ENCODE measurements at places on chromosomes 7 and 10.

DNA sequence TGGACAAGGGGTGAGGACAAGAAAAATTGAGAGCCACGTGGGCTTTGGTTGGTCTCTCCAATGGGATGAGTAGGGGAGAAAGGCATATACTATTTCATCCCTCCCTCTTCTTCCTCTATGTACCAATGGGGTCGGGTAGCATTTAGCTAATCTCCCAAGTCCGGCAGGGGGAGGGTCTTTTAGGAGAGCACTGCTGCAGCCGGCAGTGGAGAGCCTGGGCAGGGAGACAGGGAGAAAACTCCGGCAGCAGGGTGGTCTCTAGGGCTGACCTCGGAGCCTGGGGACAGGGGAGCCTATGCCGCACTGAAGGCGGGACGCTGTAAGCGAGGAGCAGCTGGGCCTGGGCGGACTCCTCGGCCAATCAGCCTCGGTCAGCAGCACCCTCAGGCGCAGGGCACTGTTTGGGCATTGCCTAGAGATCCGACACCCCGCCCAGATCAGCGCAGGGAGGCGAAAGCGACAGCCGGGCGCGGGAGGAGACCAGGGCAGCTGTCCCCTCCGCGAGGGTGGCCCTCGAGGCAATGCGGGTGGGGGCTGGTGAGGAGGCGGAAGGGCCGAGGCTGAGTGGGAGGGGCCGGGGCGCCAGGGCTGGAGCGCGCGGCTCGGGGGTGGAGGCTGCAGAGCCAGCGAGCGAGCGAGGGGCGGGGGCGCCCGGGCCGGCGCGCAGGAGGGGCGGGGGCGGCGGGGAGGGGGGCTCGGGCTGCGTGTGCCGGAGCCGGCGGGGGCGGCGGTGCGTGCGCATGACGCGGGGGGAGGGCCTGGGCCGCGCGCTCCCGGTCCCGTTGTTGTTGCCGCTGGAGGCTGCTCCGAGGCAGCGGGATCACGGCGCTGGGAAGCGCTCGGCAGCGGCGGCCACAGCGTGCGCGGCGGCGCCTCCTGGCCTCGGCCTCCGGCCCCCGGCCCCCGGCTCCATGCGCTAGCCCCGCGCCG is at the start of gene AGAP3:
AGAP3 (plus strand) TSS at position 785 of the 930 bp plus-strand sequence. CDS start 267 bp downstream, outside the sequence.
- peak; percentile 93 for DNase-seq

GRCh38 chr7:93284908-93285307 is 52.7 kb downstream of the VPS50 start:
- no peak for DNase-seq

GRCh38 chr7:5214641-5215040 is 24.6 kb downstream of the WIPI2 start:
- no peak for DNase-seq

DNA sequence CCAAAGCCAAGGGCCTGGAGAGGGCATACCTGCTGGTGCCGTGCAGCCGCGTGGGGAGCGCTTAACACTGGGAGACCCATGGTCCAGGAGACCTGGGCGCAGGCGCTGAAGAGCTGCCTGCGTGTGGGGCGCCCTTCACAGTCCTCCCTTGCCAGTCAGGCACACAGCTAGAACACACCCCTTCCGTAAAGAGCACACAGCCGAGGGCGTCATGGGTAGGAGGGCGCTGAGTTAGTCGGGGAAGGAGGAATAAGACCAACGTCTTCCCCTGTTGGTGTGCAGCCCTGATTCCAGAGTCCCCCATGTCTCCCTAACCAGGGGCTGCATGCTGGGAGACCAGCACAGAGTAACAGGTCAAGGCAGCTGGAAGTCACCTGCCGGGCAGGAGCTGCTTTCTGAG is 273.9 kb downstream of the USP6NL start:
- DNase-seq: no peak

- DNase-seq: no peak
Measured at GRCh38 chr7:133662830-133663229, 410.0 kb downstream of the EXOC4 start.

DNA sequence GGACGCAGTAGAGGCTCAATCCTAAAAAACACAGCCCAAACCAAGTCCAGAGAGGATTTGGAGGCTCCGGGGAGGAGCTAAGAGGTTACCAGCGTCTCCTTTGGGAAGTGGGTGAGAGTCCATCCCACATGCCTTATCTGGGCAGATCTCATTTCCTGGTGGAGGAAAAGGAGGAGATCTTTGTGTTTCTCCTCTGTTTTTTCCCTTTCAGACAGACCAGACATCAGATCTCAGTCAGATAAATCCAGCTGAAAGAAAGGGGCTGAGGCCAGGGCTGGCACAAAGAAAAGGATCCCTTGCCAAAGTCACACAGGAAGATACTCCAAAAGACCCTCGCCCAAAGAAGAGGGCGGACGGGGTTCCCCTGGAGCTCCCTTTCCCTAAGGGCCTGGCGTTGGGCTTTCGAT is 58.3 kb upstream of the COMTD1 start:
- DNase-seq: no peak

- no peak for DNase-seq
Measured at GRCh38 chr7:148914208-148914777, 30.2 kb upstream of the EZH2 start.

GRCh38 chr7:68770649-68771048 is 827.6 kb upstream of the AUTS2 start:
- no peak for DNase-seq

- no peak for DNase-seq
Measured at GRCh38 chr10:27252267-27253000, 11.8 kb upstream of the ACBD5 start.

DNA sequence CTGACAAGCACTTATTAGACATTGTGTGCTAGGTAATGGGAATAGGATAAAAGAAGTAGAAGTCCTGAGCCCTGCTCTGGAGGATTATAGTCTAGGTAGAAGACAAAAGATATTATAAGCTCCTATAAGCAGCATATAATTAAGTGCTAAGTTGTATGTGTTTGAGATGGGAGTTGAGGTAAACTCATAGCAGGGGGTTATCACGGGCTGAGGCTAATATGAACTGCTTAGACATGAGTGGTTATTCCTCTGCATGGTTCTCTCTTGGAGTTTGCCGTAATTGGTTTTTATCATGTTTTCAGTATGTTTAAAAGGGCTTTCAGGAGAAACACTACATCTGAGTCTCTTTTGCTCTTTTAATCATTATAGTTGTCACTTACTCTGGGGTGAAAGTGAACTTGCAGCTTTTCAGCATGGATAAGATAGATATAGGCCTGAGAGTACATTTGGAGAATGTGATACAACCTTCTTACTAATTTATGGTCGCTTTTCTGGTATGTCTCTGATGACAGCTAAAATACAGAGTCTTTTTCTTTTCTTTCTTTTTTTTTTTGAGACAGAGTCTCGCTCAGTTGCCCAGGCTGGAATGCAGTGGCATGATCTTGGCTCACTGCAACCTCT is 39.0 kb downstream of the SMNDC1 start:
- DNase-seq: no peak

- no peak for DNase-seq
Measured at GRCh38 chr7:2628891-2629290, 2.9 kb upstream of the TTYH3 start.

GRCh38 chr10:32105782-32106382 is 49.7 kb upstream of the KIF5B start:
- no peak for DNase-seq

- no peak for DNase-seq
Measured at GRCh38 chr10:43078175-43078985, 1.5 kb downstream of the RET start.

GRCh38 chr10:128664729-128665128 is 538.5 kb upstream of the MKI67 start:
- no peak for DNase-seq

GRCh38 chr10:30842185-30842584 is 189.5 kb downstream of the ZNF438 start:
- DNase-seq: no peak

DNA sequence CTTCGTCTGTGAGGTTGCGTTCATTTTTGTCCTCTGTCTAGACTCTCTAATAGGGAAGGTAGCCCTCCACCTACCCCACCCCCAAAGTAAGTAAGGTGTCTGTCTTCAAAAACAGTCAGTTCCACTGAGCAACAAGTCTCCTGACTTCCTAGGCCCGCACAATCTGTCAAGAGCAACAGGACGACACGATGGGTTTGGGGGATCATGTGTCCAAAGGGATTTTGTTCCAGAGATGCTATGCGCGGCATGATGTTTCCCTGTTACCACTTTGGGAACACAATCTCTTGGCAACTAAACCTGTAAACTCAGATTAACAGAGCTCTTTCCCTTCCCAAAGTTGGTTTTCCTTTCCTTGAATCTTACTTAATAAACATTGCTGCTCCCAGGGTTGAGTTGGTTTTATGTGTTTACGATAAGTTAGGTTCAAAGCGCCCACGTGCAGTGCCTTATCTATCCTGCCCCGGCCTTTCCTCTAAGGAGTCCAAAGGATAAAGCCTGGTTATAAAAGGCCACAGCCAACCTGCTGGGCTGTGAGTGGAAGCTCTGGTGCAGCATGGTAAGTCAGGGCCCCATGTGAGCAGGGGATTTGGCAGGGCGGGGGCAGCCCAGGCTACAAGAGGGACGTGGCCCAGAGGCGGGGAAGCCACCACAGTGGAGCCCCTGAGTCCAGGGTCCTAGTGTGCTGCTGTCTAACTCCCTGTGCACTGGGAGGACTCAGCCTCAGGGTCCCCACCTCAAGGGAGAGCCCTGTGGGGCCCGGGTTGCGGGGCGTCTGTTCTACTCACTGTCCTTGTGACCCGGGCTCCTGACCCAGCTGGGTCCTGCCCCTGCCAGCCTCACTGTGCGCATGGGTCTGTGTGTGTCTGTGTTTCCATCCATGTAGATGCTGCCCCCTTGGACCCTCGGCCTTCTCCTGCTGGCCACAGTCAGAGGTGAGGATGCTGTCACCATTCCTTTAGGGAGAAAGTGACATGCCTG is at the start of gene PNLIPRP2:
PNLIPRP2 (plus strand) TSS at position 531 of the 978 bp plus-strand sequence.
- DNase-seq: no peak

DNA sequence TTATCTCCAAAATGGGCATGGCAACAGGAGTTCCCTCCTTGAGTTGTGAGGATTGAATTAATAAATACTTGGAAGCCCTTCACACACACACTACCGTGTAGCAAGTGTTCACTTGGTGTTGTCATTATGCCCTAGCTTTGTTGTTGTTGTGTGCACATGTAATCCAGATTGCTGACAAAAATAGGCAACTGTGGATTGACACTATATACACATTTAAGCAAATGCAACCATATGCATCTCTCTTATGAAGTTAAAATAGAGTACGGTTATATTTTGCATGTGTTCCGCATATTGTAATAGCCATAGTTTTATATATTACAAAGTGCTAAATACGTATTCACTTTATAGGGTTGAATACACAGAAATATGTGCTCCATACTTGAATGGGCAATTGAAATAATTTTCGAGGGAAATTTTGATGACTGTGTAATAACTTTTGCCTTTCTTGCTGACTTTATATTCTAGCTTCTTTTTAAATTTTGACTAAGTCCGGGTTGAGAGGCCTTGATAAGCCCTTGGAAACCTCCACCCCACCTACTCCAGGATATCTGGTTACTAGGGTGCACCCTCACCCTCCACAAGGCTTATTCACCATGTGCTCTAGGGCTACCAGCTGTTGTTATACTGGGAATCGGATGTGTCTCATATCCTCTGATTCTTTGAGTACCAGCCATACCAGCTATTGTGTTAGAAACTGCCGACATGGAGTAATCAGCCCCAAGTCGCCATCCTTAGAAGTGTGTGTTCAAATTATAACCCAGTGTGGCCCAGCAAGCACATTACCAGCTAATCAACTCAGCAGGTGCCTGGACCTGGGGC is 265.0 kb downstream of the CAMK1D start:
- DNase-seq: no peak

GRCh38 chr7:142855756-142856564 is 1.1 kb downstream of the EPHB6 start:
- peak; percentile 89 for DNase-seq

- DNase-seq: no peak
Measured at GRCh38 chr10:124283215-124283948, 135.3 kb downstream of the OAT start.

DNA sequence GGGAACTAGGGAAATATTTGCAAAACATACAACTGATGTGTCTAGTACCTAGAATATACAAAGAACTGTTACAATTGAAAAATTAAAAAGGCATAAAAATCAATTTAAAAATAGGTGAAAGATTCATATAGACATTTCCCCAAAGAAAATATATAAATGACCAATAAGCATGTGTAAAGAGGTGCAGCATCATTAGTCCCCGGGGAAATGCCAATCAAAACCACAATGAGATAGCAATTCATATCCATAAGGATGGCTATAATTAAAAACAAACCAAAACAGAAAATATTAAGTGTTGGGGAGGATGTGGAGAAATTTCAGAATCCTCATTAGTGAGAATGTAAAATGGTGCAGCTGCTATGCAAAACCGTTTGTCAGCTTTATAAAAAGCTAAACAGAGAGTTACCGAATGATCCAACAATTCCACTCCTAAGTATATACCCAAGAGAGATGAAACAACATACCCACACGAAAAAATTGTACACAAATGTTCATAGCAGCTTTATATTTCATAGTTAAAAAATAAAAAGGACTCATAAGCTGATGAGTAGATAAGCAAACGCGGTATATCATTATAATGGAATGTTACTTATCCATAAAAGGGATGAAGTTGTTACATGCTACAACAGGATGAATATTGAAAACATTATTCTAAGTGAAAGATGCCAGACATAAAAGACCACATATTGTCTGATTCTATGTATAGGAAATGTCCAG is 210.1 kb upstream of the INHBA start:
- no peak for DNase-seq

GRCh38 chr7:32476816-32477648 is 13.1 kb downstream of the LSM5 start:
- no peak for DNase-seq

GRCh38 chr10:8288600-8288999 is 234.1 kb downstream of the GATA3 start:
- DNase-seq: no peak

- DNase-seq: no peak
Measured at GRCh38 chr7:4550117-4550516, 132.0 kb upstream of the FOXK1 start.

- peak; percentile 60 for DNase-seq
Measured at GRCh38 chr7:155218276-155219153, 79.2 kb upstream of the INSIG1 start.

DNA sequence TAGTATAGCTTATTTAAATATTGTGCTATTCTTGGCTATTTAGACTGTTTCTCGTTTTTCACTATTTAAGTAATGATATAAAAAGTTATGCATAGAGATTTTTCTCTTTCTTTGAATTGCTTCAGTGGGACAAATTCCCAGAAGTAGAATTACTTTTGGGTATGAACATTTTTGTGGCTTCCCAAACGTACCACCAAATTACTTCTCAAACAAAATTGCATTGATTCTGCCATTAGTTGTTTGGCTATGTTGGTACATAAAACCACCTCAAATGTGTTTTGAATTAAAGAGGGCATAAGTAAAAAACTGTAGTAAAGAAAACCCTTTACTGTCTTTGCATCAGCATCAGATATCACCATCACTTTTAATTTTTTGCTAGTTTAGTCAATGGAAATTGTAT is 31.0 kb downstream of the AKR1B1 start:
- DNase-seq: no peak

DNA sequence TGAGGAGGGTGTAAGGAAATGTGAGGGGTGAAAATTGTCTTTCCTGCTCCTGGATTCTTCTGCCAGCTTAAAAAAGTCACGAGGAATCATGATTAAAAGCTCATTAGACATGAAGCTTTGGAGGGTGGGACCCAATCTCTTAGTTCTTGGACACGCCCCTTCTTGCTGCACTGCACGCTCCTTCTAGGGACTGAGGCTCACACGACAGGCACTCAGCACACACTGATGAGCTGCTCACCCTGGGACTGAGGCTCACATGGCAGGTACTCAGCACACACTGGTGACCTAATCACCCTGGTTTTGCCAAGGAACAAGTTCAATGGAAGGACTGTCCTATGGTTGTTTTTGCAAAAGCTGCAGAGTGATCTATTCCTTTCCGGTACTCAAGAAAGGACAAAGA is 65.8 kb upstream of the ELMO1 start:
- no peak for DNase-seq

- DNase-seq: no peak
Measured at GRCh38 chr7:71723859-71724258, 591.9 kb downstream of the GALNT17 start.

Data from suprapubic skin (tissue), 4 donors.